ENCODE measurements at places on chromosomes 3 and 15. TPM values are rescaled to one million over a fixed set of nuclear protein-coding genes. Genes with fewer than 3 reads are reported as not detected.

- H3K27me3 ChIP-seq, result no peaks in the 10 kb centered on the region
- no peak for DNase-seq
- peaks cover 5% of the 10 kb centered on the region for H3K36me3 ChIP-seq
- peaks cover 38% of the 10 kb centered on the region for H3K4me1 ChIP-seq
These were observed 8.3 kb downstream of the IQGAP1 start for GRCh38 chr15:90396321-90396720.

DNA sequence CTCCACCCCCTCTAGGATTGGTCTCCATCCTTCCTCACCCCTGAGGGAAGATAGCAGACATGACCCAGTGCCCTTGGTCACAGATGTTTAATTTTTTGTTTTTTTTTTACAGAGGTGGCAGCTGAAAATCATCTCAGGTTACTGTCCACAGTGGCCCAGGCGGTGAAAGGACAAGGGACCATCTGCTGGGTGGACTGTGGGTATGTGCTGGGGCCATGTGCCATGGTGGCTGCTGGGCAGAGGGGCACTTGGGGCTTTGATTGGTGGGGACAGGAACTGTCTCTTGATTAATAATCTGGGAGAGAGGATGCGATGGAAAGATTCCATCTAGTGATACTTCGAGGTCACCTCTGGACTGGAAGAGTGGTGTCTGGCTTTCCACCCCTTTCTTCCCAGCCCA lies 25.4 kb downstream of the PDIA5 start:
- no peak overlapping the region for H3K27ac ChIP-seq
- H3K27me3 ChIP-seq, result no peaks in the 10 kb centered on the region
- no peaks in the 10 kb centered on the region for H3K36me3 ChIP-seq

DNA sequence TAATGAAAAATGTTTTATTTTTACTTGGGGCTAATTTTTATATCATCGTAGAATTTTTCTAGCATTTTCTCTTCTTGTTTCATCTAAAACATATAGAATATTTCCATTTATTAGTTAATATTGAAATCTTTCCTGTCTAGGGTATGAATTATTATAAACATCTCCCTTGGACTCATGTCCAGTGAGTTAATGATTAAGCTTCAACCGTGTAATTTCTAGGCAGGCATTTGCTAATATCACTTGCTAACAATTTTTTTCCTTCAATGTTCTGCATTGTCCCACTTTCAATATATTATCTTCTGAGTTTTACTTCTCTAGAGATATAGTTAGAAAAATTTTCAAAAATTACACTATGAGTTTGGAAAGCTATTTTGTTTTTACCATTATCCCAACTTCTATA lies 1371.6 kb upstream of the EPHA6 start:
- no peak overlapping the region for H3K4me3 ChIP-seq
- peak; percentile 3 for DNase-seq
- H3K27me3 ChIP-seq, result no peaks in the 10 kb centered on the region
- H3K4me1 ChIP-seq, result no peaks in the 10 kb centered on the region

GRCh38 chr3:55885721-55886120 lies 398.6 kb upstream of the WNT5A start:
- H3K27ac ChIP-seq, result no peak overlapping the region
- H3K27me3 ChIP-seq, result no peaks in the 10 kb centered on the region
- no peak overlapping the region for H3K4me3 ChIP-seq
- no peak for DNase-seq
- H3K36me3 ChIP-seq, result no peaks in the 10 kb centered on the region

GRCh38 chr15:64842986-64843561 lies 1.4 kb downstream of the PLEKHO2 start:
- peak overlapping the region; percentile 68 for H3K4me3 ChIP-seq
- H3K36me3 ChIP-seq, result no peaks in the 10 kb centered on the region
- H3K27ac ChIP-seq, result no peak overlapping the region

- H3K36me3 ChIP-seq, result no peaks in the 10 kb centered on the region
- DNase-seq, result no peak
- H3K27me3 ChIP-seq, result no peaks in the 10 kb centered on the region
- H3K27ac ChIP-seq, result no peak overlapping the region
- no peaks in the 10 kb centered on the region for H3K4me1 ChIP-seq
These were observed 3.3 kb downstream of the FETUB start for GRCh38 chr3:186643493-186643892.

DNA sequence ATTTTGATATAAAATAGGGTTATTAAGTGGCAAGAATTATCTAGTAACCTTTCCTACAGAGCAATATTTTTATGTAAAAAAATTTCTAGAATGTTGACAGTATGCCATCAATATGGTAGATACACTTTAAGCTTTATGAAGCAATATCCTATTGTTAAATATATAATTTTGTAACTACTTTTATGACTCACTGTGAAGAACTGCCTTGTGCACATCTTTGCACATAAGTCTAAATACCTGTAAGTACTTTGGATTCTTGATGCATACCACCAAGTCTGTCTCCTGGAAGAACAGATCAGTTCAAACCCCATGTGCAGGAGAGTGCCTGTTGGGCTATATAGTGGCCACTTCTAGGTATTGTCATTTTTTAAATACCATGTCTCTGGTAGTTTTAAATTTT lies 205.7 kb upstream of the EIF1B start:
- H3K4me1 ChIP-seq, result no peaks in the 10 kb centered on the region
- no peak for DNase-seq
- no peaks in the 10 kb centered on the region for H3K36me3 ChIP-seq
- no peak overlapping the region for H3K27ac ChIP-seq
- no peaks in the 10 kb centered on the region for H3K27me3 ChIP-seq
- no peak overlapping the region for H3K4me3 ChIP-seq

- H3K4me3 ChIP-seq, result no peak overlapping the region
- DNase-seq, result no peak
- peaks cover 2% of the 10 kb centered on the region for H3K4me1 ChIP-seq
- peaks cover 2% of the 10 kb centered on the region for H3K36me3 ChIP-seq
These were observed 10.0 kb downstream of the RHOA start for GRCh38 chr3:49401766-49402165.

DNA sequence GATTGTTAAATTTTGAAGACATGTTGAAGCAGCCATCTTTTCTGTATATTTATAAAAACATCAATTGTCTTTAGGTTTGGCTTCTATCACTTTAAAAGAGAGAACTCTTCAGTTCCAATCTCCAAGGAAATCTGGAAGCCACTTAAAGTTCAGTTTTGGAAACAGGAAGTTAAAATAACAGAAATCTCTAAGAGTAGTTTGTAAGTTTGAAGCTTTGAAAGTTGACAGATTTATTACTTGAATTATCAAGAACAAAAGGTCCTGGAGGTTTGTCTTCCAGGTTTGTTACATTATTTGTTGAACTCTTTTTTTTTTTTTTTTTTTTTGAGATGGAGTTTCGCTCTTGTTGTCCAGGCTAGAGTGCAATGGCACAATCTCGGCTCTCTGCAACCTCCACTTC lies 30.0 kb downstream of the RNF111 start:
- H3K27me3 ChIP-seq, result no peaks in the 10 kb centered on the region
- no peak for DNase-seq
- peaks cover 22% of the 10 kb centered on the region for H3K36me3 ChIP-seq
- no peak overlapping the region for H3K4me3 ChIP-seq

- no peaks in the 10 kb centered on the region for H3K27me3 ChIP-seq
- no peaks in the 10 kb centered on the region for H3K4me1 ChIP-seq
- H3K27ac ChIP-seq, result no peak overlapping the region
- no peak overlapping the region for H3K4me3 ChIP-seq
- no peak for DNase-seq
These were observed 87.4 kb downstream of the RAD18 start for GRCh38 chr3:8875836-8876235.

Gene CDCP1
- 8.5 TPM for polyA plus RNA-seq

Gene GOLGA8Q
- polyA plus RNA-seq, result 0.21 TPM

Gene C3orf20
- polyA plus RNA-seq, result 0.07 TPM

Gene LRRC31
- 19.8 TPM for polyA plus RNA-seq

Gene CADPS
- 4.7 TPM for polyA plus RNA-seq

Gene DPPA2
- polyA plus RNA-seq, result not detected
